ENCODE measurements at places on chromosomes 12 and 14. TPM values are rescaled to one million over a fixed set of nuclear protein-coding genes. Genes with fewer than 3 reads are reported as not detected.

RABGGTA gene
- total RNA-seq, result 18.9 TPM

AQP2 gene
- total RNA-seq, result 339 TPM

FITM1 gene
- 39.1 TPM for total RNA-seq

FZD10 gene
- total RNA-seq, result 4.8 TPM

TDRD9 gene
- total RNA-seq, result 1.5 TPM

SOAT2 gene
- total RNA-seq, result 0.41 TPM

HSPA2 gene
- total RNA-seq, result 47.2 TPM

GABARAPL1 gene
- total RNA-seq, result 93.0 TPM

KRT75 gene
- not detected for total RNA-seq

POTEM gene
- total RNA-seq, result not detected

RHOF gene
- total RNA-seq, result 13.8 TPM

NRXN3 gene
- 4.2 TPM for total RNA-seq

MIPOL1 gene
- 16.2 TPM for total RNA-seq

GLI1 gene
- 13.4 TPM for total RNA-seq

COQ6 gene
- 32.0 TPM for total RNA-seq

HCAR2 gene
- 2.1 TPM for total RNA-seq

CLMN gene
- 34.1 TPM for total RNA-seq

TMEM229B gene
- total RNA-seq, result 2.5 TPM

P2RX2 gene
- 1.5 TPM for total RNA-seq

TPPP2 gene
- total RNA-seq, result 1.8 TPM

Measured in metanephros (tissue), 2 donors.